ENCODE measurements at places on chromosomes 7 and 10.

DNA sequence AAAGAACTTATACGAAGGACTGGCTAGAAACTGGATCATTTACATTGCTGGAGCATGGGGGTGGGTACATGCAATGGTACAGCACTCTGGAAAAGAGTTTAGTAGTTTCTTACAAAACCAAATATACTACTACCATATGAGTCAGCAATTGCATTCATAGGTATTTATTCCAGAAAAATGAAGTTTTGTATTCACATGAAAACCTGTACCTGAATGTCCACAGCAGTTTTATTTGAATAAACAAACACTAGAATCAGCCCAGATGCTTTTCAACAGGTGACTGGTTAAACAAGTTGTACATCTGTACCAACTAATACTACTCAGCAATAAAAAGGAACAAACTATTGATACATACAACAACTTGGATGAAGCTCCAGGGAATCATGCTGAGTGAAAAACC is 3.4 kb downstream of the SCIN start:
- no peak for DNase-seq

GRCh38 chr10:75406462-75407223 is 5.1 kb upstream of the ZNF503 start:
- DNase-seq: no peak

DNA sequence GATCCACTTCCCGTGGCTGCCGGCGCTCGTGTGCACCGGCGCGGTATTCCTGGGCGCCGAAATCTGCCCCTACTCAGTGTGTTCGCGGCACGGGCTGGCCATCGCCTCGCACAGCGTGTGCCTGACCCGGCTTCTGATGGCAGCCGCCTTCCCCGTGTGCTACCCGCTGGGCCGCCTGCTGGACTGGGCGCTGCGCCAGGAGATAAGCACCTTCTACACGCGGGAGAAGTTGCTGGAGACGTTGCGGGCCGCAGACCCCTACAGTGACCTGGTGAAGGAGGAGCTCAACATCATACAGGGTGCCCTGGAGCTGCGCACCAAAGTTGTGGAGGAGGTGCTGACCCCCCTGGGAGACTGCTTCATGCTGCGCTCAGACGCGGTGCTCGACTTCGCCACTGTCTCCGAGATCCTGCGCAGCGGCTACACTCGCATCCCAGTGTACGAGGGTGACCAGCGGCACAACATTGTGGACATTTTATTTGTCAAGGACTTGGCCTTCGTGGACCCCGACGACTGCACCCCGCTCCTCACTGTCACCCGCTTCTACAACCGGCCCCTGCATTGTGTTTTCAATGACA is 1.3 kb downstream of the CNNM1 start:
- no peak for DNase-seq

GRCh38 chr7:44977959-44978335 is 868 bp downstream of the MYO1G start:
- no peak for DNase-seq

DNA sequence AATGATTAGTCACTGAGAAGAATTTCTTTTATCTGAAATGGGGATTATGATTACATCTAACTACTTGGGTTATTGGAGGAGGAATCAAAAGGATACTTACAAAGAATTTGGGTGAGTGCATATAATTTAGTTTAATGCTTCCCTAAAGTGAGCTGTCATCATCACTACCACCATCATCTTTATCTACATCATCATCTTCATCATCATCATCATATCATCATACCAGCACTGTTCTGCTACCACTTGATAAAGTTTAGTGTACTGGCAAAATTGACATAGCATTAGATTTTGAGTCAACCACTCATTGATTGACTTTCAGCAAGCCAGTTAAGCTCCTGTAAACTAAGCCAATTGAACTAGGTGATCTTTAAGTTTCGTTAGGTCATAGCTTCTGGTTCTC is 245.6 kb upstream of the DKK1 start:
- DNase-seq: no peak

DNA sequence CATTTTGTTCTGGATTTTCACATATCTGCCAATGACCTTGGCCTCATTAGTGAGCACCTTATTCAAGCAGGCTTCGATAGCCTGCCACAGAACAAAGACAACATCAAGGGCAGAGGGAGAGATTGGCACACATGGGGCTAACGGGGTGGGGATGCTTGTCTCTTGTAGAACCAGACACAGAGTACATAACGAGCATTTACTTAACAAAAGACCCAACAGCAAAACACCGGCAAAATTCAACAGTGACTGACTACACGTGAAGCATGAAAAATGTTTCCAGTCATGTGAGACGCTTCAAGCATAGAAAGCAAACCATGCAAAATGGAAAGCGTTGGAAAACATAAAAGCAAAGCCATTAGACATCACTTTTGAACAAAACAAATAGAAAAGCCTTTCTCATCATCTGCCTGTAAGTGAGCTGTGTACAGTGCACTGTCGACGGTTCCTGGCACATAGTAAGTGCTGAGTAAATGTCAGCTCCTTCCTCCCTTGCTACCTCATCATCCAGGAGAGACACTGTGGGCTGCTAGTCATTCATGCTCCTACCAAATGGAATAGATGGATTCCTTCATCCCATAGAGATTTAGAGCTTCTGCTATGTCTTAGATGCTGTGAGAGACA is 134.4 kb upstream of the AGK start:
- no peak for DNase-seq

DNA sequence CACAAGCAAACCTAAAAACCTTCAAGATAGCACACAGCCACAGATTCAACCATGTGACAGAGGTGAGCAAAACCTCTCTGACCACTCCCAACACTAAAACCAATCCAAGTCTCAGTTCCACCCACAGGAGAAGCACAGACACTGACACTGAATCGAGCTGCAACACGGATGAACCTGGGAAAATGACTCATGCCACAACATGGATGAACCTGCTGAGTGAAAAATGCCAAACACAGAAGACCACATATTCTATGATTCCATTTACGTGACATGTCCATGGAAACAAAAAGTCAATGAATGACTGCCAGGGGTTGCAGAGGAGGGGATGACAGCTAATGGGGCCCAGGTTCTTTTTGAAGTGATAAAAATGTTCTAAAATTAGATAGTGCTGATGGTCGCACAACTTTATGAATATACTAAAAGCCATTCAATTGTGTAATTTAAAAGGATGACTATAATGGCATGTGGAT is 22.0 kb downstream of the CYTH3 start:
- DNase-seq: no peak

GRCh38 chr10:122323189-122323588 is 51.3 kb upstream of the PLEKHA1 start:
- DNase-seq: no peak

All from stimulated activated CD8-positive, alpha-beta memory T cell treated with anti-CD3 and anti-CD28 coated beads, Interleukin-2, amount 100 ng/mL, for 1 hour (primary cell).